ENCODE measurements at places on chromosomes 3 and 15.

DNA sequence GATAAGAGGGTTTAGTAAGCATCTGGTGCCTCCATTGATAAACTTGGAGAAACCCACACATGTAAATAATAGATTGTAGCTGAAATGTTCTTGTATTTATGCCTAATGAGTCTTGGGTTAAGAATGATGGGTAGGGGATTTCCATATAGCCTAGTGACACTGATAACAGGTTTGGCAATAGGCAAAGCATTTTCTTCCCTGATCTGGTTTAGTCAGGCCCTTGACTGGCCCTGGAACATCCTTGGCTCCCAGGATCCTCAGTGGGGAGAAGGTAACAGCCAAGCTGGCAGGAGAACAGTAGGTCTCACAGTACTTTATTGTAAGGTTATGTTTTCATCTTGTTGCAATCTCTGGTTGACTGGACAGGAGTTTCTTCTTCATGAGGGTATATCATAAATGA lies 228.4 kb downstream of the DIPK2A start:
- DNase-seq, result no peak

DNA sequence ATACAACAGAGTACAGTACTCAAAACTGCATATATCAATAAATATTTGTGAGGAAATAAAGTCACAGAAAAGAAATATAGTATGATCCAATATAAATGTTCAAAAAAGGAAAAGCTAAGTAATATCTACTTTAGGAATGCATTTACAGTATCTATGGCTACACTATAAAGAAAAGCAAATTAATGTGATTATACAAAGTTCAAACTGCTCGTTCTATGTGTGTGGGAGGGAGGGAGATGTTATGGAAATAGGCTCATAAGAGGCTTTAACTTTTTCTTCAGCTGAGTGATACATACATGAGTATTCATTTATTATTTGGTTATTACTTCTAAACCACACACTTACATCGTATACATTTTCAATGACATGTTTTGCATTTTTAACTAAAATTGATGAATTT lies 377.7 kb upstream of the AGTR1 start:
- DNase-seq, result no peak

- DNase-seq, result no peak
Observed at GRCh38 chr3:151144016-151144415, 58.6 kb downstream of the MED12L start.

GRCh38 chr3:5787861-5788488 lies 600.5 kb downstream of the EDEM1 start:
- peak; percentile 46 for DNase-seq

DNA sequence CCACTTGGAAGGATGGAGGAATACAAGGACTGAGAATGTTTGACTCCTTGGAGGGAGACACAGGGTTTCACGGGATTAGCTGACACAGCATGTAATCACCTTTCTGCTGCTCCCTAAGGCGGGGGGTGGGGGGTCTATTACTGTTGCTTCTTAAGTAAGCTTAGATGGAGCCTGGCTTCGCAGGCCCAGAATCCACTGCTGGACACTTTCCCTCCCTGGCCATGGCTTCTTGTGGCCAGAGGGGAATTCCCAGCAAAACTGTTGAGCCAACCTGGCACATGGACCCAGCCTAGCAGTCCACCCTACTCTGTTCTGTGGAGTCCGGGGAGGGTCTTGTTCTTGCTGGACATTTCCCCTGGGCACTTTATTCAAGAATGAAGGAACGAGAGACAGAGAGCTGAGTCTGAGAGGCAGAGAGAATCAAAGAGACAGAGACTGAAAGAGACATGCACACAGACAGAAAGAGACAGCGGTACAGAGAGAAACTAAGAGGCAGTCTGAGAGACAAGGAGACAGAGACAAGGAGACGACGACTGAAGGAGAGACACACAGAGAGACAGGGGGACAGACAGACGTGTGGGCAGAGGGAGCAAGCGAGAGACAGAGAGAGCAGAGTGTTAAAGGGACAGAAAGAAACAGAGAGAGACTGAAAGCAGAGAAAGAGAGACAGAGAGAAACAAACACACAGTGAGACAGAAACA lies 55.6 kb upstream of the DLG1 start:
- DNase-seq, result no peak

GRCh38 chr15:32034106-32034505 lies 3.8 kb downstream of the CHRNA7 start:
- DNase-seq, result no peak

DNA sequence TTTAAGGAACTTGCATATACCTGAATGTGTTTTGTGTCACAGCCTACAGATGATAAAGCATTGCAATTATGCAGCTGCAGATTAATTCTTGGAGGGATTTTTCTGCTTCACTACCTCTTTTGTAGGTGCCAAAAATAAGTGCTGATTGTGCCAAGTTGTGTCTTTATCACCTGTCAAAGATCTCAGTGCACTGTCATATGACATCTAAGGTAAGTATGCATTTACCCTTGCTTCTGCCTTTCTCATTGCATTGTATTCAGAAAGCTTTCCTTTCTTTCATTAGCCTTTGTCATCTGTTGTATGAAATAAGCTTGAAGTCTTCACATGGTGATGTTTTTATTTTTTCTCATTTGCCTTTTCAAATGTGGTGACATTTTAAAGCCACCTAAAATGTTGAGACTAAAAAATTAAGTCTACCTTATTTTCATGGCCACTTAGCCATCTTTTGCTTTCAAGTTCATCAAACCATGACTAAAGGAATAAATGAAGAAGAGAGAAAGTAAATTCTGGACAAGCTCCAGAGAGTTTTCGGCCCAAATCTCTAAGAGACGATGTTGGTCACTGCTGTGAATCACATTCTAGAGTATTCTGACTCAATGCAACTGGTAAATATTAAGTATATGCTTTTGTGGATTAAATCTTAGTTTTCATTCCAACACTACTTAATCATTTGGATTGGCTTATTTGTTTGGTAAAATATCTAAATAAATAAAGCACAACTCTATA lies 381.8 kb upstream of the EPHA3 start:
- no peak for DNase-seq

GRCh38 chr15:96303503-96304056 lies 26.9 kb upstream of the NR2F2 start:
- DNase-seq, result no peak

GRCh38 chr15:26023691-26024090 lies 160.6 kb upstream of the ATP10A start:
- no peak for DNase-seq

GRCh38 chr15:31349233-31350141 lies 22.9 kb downstream of the KLF13 start:
- DNase-seq, result no peak

- DNase-seq, result no peak
Observed at GRCh38 chr15:63072809-63073277, 30.3 kb downstream of the TPM1 start.

GRCh38 chr15:36737430-36737891 lies 158.0 kb downstream of the CDIN1 start:
- no peak for DNase-seq

GRCh38 chr3:167394003-167394402 lies 13.9 kb upstream of the ZBBX start:
- DNase-seq, result no peak

DNA sequence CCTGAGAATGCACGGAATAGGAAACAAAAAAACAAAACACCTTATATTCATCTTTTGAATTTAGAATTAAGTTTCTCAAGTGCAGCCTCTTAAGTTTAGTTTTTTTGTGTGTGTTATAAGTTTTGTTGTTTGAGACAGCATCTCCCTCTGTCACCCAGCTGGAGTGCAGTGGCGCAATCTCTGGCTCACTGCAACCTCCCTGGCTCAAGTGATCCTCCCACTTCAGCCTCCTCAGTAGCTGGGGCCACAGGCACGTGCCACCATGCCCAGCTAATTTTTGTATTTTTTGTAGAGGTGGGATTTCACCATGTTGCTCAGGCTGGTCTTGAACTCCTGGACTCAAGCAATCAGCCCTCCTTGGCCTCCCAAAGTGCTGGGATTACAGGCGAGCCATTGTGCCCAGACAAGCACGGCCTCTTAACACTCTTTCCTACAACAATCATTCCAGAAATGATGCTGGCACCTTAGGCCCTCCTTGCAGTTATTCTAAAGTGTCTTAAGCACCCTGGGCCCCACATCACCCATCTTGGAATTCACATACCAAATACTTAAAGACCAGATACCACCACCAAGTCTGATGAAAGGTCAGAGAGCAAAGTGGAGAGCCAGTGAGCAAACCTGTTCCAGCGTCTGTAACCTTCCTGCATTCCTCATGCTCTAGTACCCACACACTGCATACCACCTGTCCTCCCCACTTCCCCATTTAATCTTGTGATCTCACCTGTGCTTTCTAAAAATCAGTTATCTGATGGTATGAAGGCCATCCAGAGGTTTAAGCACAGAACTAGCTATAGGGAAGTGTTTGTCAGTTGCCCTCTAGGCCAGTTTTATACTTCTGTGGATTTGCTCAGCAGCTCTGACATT lies 6.9 kb upstream of the SPG11 start:
- no peak for DNase-seq

- no peak for DNase-seq
Observed at GRCh38 chr15:90001683-90002427, 731 bp downstream of the ZNF710 start.

DNA sequence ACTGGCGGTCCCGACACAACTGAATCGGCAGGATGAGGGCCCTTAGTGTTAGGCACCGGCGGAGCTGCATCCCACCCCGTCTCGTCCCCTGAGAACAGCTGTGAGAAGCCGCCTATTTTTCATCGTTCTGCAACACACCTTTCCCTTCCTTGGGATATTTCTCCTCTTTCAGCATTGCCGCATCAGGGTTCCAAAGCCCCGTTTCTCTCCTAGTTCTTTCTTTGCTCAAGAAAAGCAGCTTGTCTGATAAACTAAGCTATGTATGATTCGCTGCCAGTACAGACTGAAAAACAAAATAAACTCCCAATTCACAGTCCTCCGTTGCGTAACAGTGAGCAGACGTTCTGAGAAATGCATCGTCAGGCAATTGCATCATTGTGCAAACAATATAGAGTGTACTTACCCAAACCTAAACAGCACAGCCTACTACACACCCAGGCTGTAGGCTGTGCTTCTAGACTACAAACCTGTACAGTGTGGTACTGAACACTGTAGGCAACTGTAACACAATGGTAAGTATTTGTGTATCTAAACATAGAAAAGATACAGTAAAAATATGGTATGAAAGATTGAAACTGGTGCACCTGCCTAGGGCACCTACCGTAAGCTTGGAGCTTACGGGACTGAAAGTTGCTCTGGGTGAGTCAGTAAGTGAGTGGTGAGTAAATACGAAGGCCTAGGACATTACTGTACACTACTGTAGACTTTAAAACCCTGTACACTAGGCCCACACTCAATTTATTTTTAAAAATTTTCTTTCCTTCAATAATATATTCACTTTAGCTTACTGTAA lies 8.9 kb upstream of the ADAMTS17 start:
- DNase-seq, result no peak

DNA sequence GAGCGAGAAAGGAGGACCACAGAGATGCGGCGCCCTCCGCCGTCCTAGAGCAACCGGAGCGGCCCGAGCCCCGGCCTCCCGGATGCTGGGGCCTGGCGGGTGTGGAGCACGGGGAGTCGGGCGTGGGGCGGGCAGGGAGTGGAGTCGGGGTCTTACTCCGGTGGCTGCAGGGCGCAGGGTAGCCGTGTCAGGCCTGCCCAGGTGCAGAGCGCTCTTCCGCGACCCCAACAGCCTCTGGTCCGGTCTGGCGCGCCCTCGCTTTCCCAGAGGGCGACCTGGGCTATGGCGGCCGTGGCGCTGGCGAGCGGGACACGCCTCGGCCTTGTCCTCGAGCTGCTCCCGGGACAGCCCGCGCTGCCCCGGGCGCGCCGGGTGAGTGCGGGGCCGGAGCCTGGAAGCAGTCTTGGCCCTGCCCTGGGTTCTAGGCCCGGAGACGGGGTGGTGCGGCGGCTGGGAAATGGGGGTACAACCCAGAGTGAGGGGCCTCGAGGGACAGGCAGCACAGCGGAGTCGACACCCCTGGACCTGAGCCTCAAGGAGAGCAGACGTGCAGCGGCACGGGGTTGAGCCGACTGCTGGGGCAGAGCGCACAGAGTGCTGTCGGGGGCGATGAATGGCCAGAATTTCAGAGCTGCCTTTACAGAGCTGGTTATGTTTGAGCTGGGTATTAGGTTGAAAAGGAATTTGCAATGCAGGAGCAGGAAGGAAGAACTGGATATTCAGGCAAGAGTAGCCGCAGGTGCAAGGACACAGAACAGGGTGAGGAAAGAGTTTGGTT lies at the start of gene ZNF662:
Gene ZNF662, plus strand, starts transcription at position 73 of the 778 bp plus-strand sequence. CDS start 1,973 bp downstream, outside the sequence.
- peak; percentile 31 for DNase-seq

GRCh38 chr15:77688266-77688665 lies 55.6 kb upstream of the LINGO1 start:
- no peak for DNase-seq

GRCh38 chr3:12681943-12682390 lies 18.1 kb upstream of the RAF1 start:
- DNase-seq, result no peak

- DNase-seq, result no peak
Observed at GRCh38 chr15:53414167-53414566, 345.3 kb downstream of the WDR72 start.

DNA sequence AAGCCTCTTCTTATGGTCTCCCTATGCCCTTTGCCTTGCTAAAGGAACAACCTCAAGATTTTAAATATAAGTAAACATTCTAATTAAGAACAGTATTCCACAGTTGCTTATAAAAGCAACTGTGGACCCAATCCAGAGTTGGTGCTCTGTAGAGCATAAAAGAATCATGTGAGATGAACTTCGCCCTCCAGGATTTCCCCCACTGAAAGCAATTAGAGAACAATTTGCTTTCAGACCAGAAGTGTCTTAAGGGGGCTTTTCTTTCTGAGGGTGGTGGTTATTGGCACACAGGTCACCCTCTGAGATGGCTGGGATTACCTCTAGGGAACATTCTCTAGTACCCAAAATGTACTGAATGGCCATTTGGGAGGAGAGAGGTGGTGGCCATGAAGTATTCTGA lies 10.6 kb downstream of the ZNF592 start:
- DNase-seq, result no peak

GRCh38 chr3:126938520-126939337 lies 44.2 kb upstream of the PLXNA1 start:
- no peak for DNase-seq

GRCh38 chr3:119608405-119609000 lies 10.8 kb downstream of the PLA1A start:
- no peak for DNase-seq

DNA sequence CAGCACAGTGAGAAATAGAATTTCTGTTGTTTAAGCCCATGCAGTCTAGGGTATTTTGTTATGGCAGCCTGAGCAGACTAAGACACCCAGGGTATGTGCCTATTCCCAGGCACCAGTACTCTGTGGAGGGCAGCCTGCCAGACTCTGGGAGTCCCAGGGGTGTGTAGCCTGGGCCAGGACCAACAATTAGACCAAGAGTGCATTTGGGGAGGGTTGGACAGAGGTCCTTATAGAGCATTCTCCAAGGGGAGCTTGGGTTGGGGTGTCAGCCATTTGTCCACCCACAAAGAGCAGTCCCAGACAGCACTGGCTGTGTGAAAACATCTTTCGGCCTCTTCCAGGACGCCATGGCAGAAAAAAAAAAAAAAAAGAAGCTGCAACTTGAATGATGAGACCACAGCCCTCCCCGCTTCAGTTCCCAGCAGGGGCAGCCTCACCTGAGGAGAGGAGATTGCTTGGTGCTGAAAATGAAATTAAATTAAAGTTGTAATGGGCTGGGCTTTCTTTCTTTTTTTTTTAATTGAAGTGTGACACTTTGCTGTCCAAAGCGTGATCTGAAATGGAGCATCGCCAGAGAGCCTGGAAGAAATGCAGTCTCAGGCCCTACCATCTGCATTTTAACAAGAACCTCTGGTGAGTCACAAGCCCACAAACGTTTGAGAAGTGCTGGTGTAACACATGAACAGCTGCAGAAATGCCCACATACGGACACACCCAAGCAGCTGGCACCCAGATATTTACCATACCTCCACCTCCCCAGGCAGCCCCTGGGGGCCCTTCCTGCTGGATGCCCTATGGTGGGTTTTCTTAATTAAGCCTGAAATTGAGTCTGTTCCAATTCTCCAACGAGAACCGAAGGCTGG lies 21.3 kb upstream of the CAV3 start:
- DNase-seq, result no peak

All from left renal cortex interstitium (tissue), 4 donors.